H1 (cell line): ENCODE measurements at places on chromosomes 13 and 19. TPM values are rescaled to one million over a fixed set of nuclear protein-coding genes. Genes with fewer than 3 reads are reported as not detected.

DNA sequence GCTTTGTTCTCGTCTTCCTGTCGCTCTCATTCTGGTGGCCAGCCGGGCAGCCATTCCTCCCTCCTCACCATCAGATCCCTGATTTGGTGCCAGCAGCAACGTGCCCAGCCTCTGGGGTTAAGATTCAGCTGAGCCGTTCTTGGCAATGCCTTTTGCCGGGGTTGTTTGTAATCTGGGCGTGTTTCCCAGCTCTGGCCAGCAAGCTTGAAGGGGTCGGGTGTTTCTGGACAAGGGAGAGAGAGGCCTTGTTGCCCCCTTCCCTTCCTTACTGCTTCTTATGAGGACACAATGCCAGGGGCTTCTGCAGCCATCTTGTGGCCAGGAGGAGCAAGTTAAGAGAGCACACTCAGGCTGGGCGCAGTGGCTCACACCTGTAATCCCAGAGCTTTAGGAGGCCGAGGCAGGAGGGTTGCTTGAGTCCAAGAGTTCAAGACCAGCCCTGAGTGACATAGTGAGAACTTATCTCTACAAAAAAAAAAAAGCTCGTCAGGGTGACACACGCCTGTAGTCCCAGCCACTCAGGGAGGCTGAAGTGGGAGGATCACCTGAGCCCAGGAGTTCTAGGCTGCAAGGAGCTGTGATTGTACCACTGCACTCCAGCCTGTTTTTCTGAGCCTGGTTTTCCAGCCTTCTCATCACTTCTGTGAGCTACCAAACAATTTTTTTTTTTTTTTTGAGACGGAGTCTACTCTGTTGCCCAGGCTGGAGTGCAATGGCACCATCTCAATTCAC is 10.7 kb upstream of the CRTC1 start:
- no peak for DNase-seq

DNA sequence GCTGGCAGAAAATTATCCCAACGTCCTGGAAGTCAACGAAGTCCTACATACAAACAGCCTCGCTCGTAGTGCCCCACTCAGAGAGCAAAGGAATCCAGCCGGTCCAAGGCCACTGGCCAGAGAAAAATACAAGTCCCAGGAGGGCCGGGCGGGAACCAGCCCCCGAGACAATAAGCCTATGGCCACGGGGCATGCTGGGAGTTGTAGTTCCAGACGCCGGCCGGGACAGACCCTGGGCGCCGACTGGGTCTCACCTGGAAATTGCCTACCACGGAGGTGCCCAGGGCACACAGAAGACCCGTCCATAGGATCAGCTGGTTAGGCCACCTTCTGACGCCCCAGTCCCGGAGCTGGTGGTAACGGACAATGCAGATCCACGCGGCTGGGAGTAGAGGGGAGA is 5.4 kb downstream of the TMEM150B start:
- peak; percentile 93 for DNase-seq

ABCC4 gene
- total RNA-seq: 14.1 TPM in 2 replicates

DNA sequence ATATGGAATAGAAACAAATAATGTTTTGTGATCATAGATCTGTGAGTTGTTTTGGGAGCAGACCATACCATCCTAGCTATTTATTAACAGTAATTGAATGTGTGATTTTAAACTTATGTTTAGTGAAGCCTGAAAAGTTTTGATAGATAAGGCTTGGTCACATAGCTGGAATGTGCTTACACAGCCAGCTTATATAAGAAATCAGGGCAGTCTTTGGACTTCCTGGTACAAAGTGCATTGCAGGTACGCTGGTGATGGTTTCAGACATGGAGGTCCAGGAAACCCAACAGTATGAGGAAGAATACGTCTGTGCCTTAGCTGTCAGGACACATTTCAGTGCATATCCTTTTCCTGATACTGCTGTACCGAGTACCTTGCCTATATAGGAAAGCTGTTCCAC is 2316.2 kb upstream of the PCDH20 start:
- no peak for DNase-seq

- no peak for DNase-seq
These were observed 57.9 kb upstream of the VSTM2B start for GRCh38 chr19:29467824-29468401.
